Non-pigmented ciliary epithelial cell (primary cell): ENCODE measurements at places on chromosomes 13 and 19.

- no peak for DNase-seq
Observed at GRCh38 chr13:75194717-75195462, 287.1 kb downstream of the TBC1D4 start.

DNA sequence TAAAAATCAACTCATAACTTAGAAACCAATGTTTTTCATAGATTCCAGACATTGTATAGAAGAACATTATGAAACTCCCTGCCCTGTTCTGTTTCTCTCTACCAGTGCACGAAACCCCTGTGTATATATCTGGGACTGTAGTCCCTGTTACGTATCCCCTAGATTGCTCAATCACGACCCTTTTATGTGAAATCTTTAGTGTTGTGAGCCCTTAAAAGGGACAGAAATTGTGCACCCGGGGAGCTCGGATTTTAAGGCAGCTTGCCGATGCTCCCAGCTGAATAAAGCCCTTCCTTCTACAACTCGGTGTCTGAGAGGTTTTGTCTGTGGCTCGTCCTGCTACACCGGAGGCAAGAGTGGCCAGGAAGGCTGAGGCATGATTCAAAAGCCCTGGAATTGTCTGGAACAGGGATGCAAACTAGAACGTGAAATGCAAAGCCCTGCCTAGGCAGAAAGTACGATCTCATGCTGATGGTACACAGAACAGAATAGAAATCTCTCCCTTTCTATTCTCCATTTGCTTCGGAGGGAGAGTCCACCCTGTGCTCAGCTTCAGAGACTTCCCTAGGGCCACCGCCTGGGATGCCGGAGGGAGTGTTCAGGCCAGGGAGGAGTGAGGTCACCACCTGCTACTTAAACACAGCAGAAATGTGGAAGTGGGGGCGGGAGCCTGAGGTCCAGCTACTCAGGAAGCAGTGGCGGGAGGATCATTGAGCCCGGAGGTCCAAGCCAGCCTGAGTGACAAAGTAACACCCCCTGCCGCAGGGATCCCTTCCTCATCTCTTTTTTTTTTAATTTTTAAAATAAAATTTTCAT, 758 bp upstream of the ZNF888 start:
- DNase-seq, result no peak

DNA sequence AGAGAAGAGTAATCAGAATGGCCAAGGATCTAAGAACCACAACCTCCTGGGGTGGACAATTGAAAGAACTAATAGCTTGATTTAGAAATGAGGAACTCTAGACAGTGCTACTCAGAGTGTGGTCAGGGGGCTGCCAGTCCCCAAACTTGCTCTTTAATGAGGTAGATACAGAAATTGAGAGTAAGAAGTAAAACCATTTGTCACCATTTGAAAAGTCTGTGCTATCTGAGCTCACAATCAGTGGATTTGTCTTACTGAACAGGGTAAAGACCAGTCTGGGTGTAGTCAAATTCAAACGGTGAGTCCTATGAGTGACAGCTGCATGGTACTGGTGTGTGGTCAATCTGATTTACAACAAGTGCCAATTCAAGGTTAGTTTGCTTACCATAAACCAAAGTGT, 118.9 kb downstream of the KL start:
- DNase-seq, result no peak

DNA sequence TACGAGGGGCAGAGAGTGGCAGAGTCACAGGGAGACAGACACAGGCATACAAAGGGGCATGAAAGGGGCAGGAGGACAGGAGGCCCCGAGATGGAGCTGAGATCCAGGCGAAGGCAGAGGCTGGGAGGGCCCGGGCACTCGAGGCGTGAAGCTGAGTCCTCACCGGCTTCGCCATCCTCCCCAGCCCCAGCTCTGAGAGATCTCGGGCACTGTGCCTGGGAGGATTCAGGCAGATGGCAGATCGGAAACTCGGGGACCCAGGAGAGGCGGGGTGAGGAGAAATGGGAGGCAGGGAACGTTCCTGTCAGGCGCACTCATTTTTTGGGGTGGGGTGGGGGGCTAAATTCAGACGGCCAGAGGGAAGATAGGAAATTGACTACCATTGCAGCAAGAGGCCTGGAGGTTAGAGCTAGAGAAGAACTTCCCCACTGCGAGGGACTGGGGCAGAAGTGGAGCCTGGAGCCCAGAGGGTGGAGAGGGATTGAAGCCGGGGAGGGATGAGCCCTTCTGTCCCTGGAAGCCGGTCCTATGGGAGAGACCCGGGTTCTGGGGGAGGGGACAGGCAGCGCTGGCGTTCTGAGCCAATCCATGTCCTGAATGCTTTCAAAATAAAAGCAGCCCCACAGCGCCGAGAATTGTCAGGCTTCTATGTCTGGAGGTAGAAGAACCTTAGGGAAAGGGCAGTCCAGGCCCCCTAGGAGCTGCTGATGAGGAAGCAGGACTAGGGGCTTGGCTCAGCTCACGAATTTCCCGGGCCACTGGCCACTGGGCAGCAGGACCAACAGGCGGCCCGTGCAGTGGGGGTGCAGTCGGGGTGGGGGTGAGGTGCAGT, 12.6 kb downstream of the LRRC4B start:
- DNase-seq, result no peak

GRCh38 chr13:75329097-75329496, 152.9 kb downstream of the TBC1D4 start:
- no peak for DNase-seq

- DNase-seq, result no peak
Observed at GRCh38 chr13:39766464-39767158, 111.1 kb downstream of the COG6 start.

DNA sequence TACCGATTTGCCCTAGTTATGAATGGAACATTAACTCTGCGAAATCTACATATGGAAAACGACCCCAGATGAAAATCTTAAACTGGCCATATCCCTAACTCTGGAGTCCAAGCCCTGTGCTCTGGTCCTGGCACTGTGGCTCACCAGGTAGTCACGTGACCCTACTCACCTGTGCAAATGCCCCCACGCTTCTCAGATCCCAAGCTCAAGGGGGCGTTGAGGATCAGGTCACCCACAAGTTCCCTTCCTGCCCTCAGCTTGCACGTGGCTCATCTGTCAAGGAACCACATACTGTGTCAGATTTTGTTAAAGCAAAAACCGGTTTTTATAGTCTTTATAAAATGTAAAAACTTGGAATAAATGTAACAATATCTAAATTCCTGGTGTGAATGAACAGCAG, 324.0 kb downstream of the SHISA2 start:
- DNase-seq, result no peak

DNA sequence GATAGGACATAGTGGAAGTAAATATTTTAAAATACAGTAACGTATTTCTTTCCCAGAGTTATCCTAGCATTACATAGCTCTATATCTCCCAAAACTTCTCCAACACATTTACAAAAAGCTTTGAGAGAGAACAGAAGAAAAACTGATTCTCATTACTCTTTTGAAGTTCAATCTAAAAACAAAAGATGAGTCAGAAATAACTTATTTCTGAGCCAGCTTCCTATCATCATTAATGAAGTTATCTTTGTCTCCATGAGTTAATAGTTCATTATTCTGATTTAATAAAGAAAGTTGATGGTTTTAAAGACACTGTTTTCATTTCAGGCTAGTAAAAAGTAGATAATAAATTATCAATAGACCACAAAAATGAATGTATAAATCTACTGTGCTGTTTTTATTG, 446.7 kb upstream of the SPRY2 start:
- DNase-seq, result no peak

GRCh38 chr19:55391702-55392615, 6.2 kb downstream of the RPL28 start:
- no peak for DNase-seq

DNA sequence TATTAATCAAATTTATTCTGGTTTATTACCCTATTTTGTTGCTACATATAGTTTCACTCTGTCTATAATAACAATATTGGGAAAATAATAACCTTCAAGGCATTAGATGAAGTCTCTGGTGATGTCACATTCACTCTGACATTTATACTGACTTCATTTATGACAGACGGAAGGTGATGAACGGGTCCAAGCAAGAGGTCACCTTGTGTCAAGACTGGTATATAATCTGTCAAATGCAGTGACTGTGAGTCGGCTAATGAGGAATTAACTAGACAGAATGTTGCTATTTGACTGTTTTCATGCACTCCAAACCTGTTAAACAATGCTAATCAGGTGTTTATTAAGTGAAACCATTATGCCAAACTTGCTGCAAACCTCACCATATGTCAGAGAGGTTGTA, 800.5 kb upstream of the KLHL1 start:
- no peak for DNase-seq

GRCh38 chr13:71488201-71488600, 378.8 kb downstream of the DACH1 start:
- DNase-seq, result no peak

GRCh38 chr13:34352958-34353357, 535.0 kb downstream of the RFC3 start:
- no peak for DNase-seq

DNA sequence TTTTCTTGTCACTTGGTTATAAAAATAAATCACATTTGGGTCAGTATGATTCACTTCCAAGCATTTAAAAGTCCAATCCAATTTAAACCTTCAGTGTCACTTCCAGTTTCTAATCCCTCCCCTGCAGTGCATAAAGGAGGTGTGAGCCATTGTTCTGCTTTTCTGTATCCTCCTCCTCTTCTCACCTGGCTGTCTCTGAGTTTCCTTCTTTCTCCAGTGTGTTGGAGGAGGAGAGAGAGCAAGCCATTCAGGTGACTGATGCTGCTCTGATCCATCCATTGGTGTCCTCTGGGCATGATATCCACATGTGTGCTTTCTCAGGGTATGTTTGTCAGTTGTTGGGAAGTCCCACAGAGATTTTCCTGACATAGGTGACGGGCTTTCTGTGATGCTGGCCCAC, 1.2 kb downstream of the NUDT15 start:
- DNase-seq, result no peak

DNA sequence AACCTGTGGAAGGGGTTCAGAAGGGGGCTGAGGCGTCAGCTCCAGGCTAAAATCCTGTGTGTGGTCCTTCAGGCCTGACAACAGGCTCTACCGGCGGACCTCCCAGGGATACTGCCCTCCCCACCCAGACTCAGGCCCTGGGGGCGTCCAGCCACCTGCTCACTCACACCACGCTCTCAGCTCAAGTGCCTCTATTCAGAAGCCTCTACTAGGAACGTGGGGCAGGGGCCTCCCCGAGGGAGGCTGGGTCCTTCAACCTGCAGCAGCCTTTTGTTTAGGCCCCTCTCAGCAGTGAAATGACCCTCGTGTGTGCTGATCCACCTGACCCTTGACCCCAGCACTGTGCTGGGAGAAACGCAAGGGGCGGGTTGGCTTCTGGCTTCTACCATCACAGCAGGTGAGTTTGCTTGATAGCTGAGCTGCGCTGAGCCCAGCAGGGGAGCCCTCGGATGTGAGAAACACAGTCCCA, 10.6 kb downstream of the PLPP2 start:
- no peak for DNase-seq
